ENCODE measurements at places on chromosomes 13 and 19.
A peak's percentile ranks its signal among the peaks of the same experiment; 100 is the strongest.

DNA sequence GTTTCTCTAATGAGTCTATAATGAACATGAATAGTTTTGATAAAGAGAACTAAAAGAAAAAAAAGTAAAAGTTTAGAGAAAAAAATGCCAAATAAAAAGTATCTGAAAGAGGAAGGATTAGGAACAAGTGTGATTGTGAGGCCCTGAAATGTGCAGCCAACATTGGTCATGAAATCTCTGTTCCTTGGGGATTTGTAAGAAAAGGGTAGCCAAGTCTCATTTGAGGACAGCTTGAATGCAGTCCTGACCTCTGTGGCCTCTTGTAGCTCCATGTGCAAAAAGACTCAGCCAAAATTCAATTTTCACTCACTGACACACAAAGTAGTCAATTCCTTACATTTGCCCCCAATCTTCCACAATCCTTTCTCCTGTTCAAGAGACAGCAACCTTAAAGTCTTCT, 167.9 kb downstream of the KLF12 start:
- DNase-seq: no peak

GRCh38 chr13:113129921-113130750, 7.5 kb downstream of the F10 start:
- peak; percentile 47 for DNase-seq

GRCh38 chr13:105445796-105446195, 1089.7 kb downstream of the EFNB2 start:
- no peak for DNase-seq

- no peak for DNase-seq
These were observed 183.4 kb downstream of the RBM26 start for GRCh38 chr13:79222427-79223205.

DNA sequence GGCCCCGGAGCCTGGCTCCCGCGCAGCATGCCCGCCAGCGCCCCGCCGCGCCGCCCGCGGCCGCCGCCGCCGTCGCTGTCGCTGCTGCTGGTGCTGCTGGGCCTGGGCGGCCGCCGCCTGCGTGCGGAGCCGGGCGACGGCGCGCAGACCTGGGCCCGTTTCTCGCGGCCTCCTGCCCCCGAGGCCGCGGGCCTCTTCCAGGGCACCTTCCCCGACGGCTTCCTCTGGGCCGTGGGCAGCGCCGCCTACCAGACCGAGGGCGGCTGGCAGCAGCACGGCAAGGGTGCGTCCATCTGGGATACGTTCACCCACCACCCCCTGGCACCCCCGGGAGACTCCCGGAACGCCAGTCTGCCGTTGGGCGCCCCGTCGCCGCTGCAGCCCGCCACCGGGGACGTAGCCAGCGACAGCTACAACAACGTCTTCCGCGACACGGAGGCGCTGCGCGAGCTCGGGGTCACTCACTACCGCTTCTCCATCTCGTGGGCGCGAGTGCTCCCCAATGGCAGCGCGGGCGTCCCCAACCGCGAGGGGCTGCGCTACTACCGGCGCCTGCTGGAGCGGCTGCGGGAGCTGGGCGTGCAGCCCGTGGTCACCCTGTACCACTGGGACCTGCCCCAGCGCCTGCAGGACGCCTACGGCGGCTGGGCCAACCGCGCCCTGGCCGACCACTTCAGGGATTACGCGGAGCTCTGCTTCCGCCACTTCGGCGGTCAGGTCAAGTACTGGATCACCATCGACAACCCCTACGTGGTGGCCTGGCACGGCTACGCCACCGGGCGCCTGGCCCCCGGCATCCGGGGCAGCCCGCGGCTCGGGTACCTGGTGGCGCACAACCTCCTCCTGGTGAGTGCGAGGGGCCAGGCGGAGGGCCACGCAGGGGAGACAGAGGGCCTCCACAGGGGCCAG, at the start of gene KL:
KL (plus strand) TSS at position 10 of the 909 bp plus-strand sequence; CDS start at position 28, 18 bp downstream.
- peak; percentile 6 for DNase-seq
